Esophagus muscularis mucosa (tissue), 4 donors: ENCODE measurements at places on chromosomes 13 and 19. TPM values are rescaled to one million over a fixed set of nuclear protein-coding genes. Genes with fewer than 3 reads are reported as not detected.

GRCh38 chr13:53336441-53337160 is 308.0 kb downstream of the OLFM4 start:
- DNase-seq: no peak
- no peak overlapping the region for H3K27ac ChIP-seq
- no peaks in the 10 kb centered on the region for H3K27me3 ChIP-seq
- no peaks in the 10 kb centered on the region for H3K36me3 ChIP-seq
- H3K4me3 ChIP-seq: no peak overlapping the region

DNA sequence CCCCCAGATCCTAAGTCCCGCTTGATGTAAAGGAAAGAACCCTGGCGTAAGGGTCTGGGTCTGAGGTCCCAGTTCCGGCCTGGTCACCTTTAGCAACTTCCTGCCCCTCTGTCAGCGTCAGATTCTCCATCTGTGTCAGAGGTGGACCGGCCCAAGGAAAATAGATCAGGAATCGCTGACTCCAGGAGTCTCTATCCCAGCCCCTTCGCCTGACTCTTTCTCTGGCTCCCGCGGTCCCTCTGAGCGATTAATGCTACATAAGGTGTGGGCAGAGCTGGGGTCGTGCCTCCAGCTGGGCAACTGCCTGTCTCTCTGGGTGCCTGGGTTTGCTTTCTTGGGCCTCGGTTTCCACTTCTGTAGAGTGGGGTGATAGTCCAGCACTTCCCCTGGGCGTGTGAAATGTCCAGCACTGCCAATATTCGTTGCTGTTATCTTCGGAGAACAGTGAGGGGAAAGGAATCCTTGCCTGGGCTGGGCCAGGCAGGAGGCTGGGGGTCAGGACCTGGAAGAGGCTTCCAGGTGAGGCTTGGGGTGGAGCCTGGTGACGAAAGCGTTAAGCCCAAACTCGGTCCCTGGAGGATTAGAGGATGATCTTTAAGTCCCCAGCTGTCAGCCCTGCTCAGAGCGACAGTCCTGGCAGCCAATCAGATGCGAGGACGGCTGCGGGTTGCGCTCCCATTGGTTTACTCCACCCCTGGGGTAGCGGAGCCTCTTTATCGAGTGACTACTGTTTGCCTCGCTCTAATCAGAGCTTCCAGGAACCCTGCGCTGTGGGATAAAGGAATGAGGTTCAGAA is 767 bp downstream of the ABCA7 start:
- H3K36me3 ChIP-seq: peaks cover 28% of the 10 kb centered on the region
- peak overlapping the region; percentile 58 for H3K4me3 ChIP-seq
- peaks cover 38% of the 10 kb centered on the region for H3K4me1 ChIP-seq

DNA sequence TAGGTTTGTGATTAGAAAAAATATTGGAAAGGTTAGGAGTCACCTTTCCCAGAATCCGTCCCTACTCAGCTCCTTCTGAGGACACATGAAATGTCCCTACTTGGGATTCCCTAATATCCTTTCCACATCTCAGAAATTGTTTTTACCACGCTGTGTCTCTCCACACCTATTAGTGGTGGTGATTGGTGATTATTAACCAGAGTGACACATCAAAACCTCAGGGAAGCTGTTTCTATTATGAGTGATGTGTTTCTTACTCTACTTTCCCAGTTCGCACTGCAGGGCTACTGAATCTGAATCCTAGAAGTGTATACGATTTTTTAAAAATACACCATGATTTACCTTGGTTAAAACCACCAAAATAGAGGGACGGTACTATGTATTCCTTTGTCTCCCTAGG is 460.8 kb downstream of the TBC1D4 start:
- H3K27me3 ChIP-seq: no peaks in the 10 kb centered on the region
- no peak for DNase-seq
- H3K36me3 ChIP-seq: no peaks in the 10 kb centered on the region
- H3K27ac ChIP-seq: no peak overlapping the region
- H3K4me1 ChIP-seq: no peaks in the 10 kb centered on the region
- H3K4me3 ChIP-seq: no peak overlapping the region

Gene ZNF442
- 4.6 TPM for total RNA-seq

Gene GNA15
- total RNA-seq: 4.3 TPM

Gene RASGRP4
- total RNA-seq: 7.8 TPM

Gene NCAN
- total RNA-seq: not detected

Gene PRTN3
- total RNA-seq: not detected

Gene SYNE4
- total RNA-seq: not detected
